NCI-H2081 (cell line): ENCODE measurements at places on chromosomes 2 and 18.

DNA sequence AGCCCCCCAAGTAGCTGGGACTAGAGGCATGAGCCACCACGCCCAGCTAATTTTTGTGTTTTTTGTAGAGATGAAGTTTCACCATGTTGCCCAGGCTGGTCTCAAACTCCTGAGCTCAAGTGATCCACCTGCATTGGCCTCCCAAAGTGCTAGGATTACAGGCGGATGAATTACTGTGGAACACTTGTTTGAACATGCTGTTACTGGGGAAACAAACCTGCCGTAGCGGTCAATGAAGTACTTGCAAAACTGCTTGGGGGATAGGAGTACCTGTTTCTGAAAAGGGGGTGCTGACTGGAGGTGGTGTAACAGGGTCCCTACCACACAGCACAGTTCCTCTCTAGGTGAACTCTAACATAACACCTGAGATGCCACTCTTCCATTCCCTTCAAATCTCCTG is 5.9 kb upstream of the IMPACT start:
- no peak for DNase-seq

- DNase-seq, result no peak
These were observed 416.7 kb downstream of the MTX2 start for GRCh38 chr2:176685908-176686307.

- no peak for DNase-seq
These were observed 1258.3 kb upstream of the GYPC start for GRCh38 chr2:125397535-125398251.

GRCh38 chr2:155747531-155747930 is 585.0 kb downstream of the NR4A2 start:
- no peak for DNase-seq

GRCh38 chr2:42223855-42224268 is 54.7 kb downstream of the EML4 start:
- no peak for DNase-seq

- no peak for DNase-seq
These were observed 1.1 kb upstream of the MAB21L4 start for GRCh38 chr2:240896871-240897692.

- peak; percentile 65 for DNase-seq
These were observed 1.4 kb downstream of the FZD5 start for GRCh38 chr2:207768168-207768865.

DNA sequence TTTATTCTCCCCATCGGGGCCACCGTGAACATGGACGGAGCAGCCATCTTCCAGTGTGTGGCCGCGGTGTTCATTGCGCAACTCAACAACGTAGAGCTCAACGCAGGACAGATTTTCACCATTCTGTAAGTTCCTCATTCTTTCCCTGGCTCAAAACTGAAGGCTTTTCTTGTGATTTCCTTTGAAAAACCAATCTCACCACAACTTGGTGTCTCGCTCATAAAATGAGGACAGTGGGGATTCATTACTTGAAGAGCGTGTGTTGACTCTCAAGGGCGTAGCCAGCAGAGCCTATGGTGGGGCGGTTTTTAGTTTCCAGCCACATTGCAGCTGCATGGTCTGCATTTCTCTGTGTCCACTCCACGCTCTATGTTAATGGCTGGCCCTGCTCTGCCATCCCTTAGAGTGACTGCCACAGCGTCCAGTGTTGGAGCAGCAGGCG is 29.0 kb downstream of the SLC1A4 start:
- no peak for DNase-seq

DNA sequence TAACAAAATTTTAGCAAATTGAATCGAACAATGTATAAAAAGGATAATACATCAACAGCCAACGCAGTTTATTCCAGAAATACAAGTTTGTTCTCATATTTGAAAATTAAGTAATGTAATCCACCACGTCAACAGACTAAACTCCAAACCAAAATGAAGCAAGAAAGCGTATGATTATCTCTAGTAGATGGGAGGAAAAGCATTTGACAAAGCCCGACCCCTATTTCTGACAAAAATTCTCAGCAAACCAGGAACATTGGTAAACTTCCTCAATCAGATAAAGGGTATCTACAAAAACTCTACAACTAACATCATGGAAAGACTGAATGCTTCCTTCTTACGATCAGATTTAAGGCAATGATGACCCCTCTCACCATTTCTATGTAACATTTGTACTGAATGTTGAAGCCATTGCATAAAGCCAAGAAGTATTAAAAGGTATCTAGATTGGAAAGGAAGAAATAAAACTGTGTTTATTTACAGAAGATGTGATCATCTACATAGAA is 34.3 kb upstream of the MYCN start:
- DNase-seq, result no peak

- no peak for DNase-seq
These were observed 114.2 kb upstream of the KLHL29 start for GRCh38 chr2:23270810-23271209.

DNA sequence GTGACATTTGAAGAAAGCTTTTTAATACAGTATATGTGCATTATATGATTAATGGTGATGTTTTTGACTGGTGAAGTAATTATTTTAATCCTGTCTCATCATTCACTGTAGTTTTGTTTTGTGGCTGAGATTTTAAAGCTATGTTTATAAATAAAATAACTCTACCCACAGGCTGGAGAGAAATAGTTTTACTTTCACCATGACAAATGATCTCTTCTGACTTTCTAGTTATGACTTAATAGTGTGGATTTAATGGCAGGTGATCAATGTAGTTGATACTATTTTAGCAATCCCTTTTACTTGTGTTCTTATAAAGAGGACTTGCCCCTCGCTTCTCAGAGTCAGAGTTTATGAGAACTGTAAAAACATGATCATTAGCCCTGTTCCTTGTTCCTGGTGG is 289.5 kb upstream of the SIX3 start:
- DNase-seq, result no peak

DNA sequence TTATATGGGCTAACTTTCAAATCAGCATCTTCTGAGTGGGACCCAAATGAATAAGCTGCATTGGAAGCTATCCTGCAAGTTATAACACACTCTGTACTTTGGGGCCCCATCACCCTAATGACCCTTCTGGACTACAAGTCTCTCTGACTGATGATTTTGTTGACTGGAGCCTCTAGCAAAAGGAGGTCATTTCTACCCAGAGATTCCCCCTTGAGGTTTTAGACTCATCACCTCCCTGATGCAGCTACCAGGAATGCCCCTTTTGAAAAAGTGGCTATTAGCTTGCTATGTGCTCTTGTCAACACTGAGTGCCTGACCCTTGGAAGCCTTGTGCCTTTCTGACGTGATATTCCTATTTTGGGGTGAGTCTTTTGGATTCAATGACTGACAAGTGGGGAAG is 54.5 kb upstream of the NEMP2 start:
- DNase-seq, result no peak

GRCh38 chr18:25349131-25349925 is 2.6 kb downstream of the ZNF521 start:
- DNase-seq, result no peak

DNA sequence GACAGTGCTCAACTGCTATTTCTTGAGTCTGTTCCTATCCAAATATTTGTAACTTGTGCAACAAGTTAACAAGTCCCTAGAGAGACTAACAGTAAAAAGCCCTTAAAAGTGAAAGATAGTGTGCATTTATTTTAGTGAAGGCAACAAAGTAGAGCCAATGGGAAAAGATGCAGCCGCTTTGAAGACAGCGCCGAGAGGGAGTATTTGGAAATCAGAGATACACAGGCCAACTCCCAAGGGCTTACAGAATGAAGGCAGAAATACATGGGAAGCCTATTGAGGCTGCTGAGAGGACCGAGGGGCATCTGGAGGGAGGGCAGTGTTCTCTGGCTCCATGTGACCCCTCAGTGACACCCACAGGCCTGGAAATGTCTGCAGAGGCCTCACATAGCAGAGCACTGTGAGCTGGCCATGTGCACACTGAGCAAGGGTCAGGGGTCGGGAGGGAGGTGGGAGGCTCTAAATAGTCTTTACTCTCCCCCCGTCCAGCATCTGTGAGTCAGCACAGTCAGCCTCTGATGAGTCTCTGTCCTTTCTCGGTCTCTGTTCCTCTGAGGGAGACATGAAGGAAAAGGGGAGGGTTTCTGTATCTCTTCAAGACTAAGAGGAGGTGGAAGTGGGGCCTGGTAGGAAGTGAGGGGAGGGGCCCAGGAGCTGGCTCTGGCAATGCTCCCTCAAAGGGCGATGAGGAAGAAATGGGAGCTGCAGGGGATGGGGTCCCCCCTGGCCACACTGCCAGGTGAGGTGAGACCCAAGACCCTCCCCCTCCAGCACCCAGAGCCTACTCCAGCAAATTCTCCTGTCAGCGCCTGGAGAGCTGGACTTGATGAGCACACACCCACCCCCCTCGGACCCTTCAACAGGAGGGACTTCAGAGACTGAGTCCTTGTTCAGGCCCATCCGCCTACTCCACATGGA is 133.6 kb downstream of the SP3 start:
- no peak for DNase-seq

- DNase-seq, result no peak
These were observed 475 bp upstream of the TWIST2 start for GRCh38 chr2:238847419-238847801.

- no peak for DNase-seq
These were observed 61.5 kb downstream of the TNS1 start for GRCh38 chr2:217941339-217941738.

DNA sequence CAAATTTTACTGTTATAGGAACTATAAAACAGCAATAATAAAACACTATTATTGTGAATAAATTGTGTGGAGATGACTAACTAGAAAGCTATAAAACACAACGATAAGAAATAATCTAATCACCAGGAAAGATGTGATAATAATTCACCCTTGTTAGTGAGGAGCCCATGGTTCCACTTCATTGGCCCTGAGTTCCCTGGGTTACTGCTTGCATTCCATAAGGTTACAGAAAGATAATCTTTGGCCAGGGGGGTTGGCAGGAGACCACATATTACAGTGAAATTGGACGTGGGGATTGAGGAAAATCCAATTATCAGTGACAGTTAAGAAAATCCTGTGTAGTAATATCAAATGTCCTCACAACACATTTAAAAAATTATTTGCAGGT is 2.5 kb upstream of the CPO start:
- DNase-seq, result no peak

- DNase-seq, result no peak
These were observed 23.6 kb downstream of the ALPK2 start for GRCh38 chr18:58605027-58606020.

- DNase-seq, result no peak
These were observed 295.3 kb downstream of the CDH7 start for GRCh38 chr18:66046032-66046602.

- no peak for DNase-seq
These were observed 282.6 kb downstream of the MYT1L start for GRCh38 chr2:2048461-2048860.

DNA sequence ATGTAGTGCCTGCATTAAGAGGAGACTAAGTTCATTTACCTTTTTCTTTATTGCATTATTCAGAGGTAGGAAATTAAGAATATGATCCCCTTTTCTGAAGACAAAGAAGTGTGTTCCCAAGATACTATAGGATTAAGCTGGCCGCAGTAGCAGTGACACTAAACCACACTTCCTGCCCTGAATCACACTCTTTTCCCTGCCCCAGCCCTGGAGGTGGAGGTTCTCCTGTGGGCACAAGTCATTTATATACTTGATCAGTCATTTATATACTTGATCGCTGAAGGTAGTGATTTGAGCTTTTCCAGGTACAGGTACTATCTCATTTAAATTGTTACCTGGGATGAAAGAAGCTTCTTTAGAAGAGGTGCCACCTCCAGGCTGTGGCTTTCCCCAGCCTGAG is 78.6 kb downstream of the ARMC9 start:
- DNase-seq, result no peak

GRCh38 chr2:216404010-216404618 is 8.2 kb upstream of the SMARCAL1 start:
- DNase-seq, result peak; percentile 0

GRCh38 chr2:152390837-152391236 is 55.9 kb downstream of the FMNL2 start:
- no peak for DNase-seq

GRCh38 chr2:178287652-178288344 is 93.5 kb downstream of the OSBPL6 start:
- DNase-seq, result no peak

GRCh38 chr18:70154591-70155194 is 50.8 kb downstream of the RTTN start:
- no peak for DNase-seq

GRCh38 chr2:113698892-113699447 is 57.5 kb downstream of the SLC35F5 start:
- DNase-seq, result no peak

- peak; percentile 88 for DNase-seq
These were observed 146.0 kb downstream of the NRXN1 start for GRCh38 chr2:50885948-50886347.

GRCh38 chr2:237577458-237577857 is 11.1 kb downstream of the PRLH start:
- no peak for DNase-seq

DNA sequence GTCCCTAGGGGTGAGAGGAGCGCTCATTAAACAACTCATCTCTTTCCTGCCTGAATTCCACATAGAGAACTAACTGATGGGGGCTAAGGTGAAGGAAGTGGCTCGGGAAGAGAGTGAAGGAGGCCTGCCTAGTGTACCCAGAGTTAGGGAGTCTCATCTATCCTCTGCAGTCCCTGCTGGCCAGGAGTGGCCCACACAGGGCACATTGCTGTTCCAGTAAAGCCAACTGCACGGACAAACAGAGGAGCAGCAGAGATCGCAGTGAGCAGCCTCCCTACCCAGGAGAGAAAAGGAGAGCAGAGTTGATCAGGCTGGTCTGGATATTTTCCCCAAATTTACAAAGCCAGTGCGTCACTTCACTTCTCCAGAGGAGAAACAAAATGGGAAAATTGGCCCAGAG is 16.9 kb upstream of the FN1 start:
- no peak for DNase-seq

GRCh38 chr2:62727876-62728566 is 22.5 kb downstream of the EHBP1 start:
- DNase-seq, result no peak

DNA sequence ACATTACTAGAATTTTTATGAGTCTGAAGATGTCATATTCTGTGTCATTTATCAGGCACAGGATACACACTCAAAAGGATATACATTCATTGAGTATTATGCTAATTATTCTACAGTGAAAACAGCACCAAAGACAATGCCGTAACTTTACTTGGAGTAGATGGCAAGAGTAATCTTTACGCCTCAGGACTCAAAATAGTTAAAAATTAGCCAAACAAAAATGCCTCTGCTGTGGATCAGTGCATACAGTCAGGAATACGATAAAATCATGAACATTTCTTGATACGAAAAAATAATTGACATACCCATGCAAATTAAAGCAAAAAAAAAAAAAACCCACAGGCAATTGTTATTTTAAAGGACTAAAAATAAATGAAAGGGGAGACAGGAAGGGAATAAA is 129.7 kb downstream of the NETO1 start:
- DNase-seq, result no peak

GRCh38 chr2:102063941-102064678 is 72.3 kb downstream of the IL1R2 start:
- no peak for DNase-seq

- DNase-seq, result no peak
These were observed 1252.7 kb upstream of the FAM98A start for GRCh38 chr2:34851804-34852203.
